Urothelium cell line (cell line): ENCODE measurements at places on chromosomes 4 and X.

- DNase-seq: no peak
Observed at GRCh38 chrX:68589372-68589753, 58.1 kb upstream of the STARD8 start.

DNA sequence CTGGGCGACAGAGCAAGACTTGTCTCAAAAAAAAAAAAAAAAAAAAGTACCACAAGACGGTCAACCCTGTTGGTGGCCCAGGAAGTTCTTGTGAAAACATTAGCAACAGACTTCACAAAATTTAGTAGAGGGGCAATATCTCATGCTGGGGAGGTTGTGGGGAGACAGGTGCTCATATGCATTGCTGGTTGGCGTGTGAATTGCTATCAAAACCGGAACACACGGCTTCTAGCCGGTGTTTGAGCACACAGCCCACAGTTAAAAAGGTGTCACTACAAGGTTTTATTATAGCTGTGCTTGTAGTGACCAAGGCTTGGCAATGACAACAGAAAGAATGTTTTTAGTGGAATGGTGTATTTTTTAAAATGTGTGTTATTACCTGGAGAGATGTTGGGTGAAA is 41.8 kb downstream of the SMS start:
- no peak for DNase-seq

GRCh38 chrX:144732588-144732987 is 514.7 kb upstream of the SPANXN1 start:
- DNase-seq: peak; percentile 8

GRCh38 chrX:96372313-96373046 is 312.2 kb upstream of the DIAPH2 start:
- DNase-seq: peak; percentile 43

DNA sequence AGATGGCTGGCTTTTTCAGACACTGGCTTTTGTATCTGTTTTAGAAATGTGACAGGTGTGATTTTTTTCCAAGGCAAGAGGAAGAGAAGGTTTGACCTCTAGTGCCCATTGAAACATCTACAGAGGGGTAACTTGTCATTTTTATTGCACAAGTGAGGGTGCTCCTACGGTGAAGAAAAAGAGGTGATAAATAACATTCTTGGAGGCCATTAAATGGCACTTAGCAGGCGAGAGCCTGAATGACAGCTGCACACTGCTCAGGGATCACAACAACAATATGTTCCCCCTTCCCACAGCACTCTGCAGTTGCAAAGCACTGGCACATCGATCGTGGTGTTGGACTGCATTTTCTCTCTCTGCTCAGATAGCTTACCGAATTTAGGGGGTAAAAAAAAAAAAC is 22.9 kb downstream of the FAM184B start:
- no peak for DNase-seq

DNA sequence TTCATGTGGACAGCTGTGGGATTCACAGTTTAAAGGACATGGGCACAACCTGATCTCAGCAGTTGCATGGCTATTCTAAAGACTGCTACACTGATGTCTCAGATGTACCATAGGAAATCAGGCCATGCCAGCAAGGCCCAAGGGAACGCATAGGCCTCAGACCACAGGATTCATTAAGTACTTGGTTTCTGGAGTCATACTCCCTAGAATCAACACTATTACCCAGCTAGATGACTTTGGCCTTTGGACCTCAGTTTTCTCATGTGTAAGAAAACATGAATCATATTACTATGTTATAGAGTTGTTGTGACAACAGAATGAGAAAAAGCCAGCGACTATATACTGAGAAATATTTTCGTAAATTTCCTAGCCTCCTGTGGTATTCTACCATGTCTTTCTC is 67.9 kb downstream of the NHS start:
- no peak for DNase-seq

- DNase-seq: peak; percentile 4
Observed at GRCh38 chr4:152385551-152385950, 150.3 kb downstream of the FBXW7 start.

DNA sequence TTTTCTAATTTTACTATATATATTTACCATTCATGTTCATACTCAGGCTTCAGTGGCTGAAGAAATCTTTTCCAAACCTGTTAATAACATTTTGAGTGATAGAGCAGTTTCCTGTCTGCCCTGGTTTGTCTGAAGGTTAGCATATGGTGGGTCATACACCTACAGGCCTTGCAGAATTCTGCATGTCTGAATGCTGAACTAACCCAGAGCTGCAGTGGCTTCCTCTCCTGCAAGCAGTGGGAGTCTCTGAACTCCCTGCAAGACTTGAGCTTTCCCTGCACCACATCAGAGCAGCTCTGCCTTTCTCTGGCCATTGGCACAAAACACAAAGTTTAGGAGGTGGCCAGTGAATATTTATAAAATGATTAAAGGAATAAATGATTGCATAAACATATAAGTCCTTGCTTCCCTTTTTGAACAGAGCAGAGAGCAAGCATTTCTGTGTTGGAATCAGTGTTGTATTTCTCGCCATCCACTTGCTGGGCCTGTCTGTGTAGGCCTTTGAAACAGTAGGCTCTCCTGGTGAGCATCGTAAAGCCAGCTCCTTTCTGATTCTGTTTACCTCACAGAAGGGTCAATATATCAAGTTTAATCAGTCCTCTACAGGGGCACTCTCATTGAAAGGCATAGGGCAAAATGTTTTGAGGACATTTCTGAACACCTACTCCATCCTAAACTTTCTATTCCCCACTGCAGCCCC is 15.0 kb upstream of the UNC5C start:
- no peak for DNase-seq

DNA sequence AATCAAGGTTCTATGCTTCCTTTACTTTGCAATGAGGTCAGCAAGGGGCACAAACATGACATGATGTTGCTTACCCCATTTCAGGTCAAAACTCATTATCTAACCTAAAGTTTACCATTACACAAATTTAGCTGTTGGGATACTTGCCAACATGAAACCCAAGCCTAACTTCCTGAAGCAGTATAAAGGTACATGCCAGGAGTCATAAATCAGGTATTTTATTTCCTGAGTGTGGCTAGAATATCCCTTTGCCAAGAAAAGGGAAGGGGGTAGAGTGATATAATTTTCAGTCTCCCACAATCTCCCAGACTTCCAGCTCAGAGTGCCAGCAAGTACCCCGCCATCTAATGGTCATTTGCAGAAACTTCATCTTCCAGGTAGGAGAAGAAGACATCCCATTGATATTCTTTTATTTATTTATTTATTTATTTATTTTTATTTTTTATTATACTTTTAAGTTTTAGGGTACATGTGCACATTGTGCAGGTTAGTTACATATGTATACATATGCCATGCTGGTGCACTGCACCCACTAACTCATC is 136.6 kb downstream of the NEXMIF start:
- peak; percentile 3 for DNase-seq

DNA sequence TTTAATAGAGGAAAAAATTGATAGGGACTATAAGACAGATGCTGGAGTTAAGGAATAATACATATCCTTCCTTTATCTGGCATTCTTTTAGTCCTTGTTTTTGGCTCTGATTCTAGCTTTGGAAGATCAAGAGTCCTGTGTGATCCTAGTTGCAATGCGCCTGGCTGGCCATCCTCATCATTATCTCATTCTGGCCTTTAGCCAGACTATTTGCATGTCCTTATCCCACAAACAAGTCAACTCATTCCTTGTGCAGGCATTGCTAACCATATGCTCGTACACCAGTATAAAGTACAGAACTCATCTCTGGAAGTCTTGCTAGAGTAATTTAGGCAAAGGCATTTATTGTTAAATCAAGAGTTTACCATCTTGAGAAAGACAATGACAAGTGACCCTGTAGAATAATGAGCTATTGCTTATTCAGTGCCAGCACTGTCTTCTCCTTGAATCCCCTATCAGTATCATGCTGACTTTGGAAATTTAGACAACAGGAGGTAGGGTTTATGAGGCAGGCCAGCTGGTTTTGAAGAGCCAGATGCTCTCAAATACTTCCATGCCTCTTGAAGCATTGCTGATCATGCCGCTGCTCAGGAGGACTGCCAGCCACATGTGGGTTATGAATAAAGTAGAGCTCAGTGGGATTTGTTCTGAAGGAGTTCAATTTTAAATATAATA is 1730.3 kb upstream of the TENM3 start:
- DNase-seq: no peak

- DNase-seq: peak; percentile 12
Observed at GRCh38 chrX:57528670-57529255, 63.0 kb upstream of the ZXDB start.

DNA sequence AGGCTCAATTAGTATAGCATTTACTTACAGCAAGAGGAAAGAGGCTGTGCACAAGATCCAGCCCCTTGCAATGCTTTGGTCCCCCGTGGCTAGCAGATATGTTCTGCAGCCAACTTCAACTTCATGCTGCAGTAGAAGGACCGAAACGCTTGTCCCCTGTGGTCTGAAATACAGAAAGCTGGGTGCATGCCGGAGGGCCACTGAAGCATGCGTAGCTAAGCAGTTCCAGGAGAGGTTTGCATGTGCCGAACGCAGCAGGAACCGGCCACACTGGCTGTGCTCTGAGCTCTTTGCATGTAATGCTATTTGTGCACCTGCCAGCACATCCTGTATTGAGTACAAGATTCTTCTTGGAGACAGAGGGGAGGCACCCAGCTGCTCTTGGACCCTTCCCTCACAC is 35.8 kb upstream of the SHISA3 start:
- no peak for DNase-seq

GRCh38 chr4:118193421-118193820 is 159.1 kb downstream of the NDST3 start:
- DNase-seq: no peak

DNA sequence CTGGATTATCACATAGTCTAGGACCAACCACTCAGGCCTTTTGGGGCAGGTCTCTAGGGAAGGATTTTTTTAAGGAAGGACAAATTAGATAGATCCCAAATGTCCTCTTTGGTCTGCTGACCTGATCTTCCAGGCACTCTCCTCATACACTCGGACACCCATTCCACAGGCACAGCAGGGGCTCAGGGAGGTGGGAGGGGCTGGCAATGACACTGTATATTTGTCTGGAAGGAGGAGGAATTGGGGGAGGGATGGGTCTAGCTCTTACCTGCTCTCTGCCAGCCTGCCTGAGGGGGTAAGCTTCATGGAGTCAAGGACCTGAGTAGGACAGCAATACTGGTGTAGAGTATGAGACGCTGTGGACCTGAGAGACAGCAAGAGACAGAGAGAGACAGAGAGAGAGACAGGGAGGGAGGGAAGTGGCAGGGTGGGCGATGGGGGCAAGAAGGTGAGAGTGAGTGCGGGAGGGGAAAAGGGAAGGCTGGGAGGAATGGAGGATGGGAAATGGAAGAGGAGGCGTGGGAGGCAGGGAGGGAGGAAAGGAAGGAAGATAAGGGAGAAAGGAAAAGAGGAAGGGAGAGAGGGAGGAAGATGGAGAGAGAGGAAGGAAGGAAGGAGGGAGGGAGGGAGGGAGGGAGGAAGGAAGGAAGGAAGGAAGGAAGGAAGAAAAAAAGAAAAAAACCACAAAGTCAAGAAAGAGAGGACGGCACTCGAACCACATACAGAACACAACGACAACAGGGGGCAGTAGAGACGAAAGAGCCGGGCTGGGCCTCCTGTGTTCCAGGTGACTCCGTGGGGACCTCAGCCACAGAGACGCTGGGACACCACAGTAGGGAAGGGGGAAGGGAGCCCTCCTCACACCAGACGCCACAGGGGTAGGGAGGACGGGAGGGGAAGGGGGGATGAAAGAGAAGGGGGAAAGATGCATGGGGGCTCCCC is 1.8 kb downstream of the IQSEC2 start:
- DNase-seq: no peak

DNA sequence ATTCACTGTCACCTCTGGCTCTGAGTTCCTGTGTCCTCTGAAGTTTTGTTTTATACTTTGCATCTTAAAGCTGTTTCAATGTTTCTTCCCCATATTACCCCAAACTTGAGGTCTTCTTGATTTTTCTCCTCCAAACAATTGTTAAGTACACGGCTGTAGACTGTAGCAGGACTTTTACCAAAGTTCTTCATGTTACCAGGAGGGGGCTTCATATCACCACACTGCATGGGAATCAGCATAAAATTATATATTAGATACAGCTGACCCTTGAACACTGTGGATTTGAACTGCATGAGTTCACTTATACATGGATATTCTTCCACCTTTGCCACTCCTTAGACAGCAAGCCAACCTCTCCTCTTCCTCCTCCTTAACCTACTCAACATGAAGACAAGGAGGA is 56.6 kb downstream of the SPATA18 start:
- DNase-seq: no peak

DNA sequence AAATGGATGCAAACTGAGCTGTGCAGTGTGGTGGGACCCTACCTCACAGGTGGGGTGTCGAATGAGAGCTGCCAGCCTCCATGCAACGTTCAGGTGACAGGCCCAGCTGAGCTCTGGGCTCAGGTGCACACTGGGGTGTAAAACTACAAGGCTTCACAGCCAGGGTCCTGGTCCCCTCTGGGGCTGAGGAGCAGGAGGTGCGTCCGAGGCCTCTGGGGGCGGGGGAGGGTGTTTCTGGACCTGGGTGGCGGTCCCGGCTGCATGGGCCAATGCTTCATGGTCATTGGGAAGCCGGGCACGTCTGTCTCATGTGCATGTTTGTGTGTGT is 26.5 kb upstream of the SORCS2 start:
- DNase-seq: no peak

DNA sequence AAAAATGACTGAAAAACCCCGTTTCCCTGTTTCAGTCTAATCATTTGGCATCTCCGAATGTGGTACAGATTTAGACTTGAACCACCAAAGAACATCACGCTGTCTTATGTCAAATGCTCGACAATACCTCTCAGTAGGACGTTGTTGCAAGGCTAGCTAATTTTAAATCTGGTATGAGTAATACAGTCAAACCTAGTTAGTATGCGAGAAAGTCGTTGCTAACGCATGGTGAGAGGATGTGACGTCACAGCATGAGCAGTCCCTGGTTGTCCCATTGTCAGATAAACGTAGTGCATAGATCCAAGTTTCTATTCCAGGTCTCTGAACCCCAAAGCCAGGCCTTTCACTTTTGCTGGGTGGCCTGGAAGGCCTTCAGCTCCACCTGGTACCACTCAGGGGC is 44.7 kb downstream of the SETD7 start:
- no peak for DNase-seq

- no peak for DNase-seq
Observed at GRCh38 chrX:17473021-17473420, 98.0 kb downstream of the NHS start.

- DNase-seq: peak; percentile 10
Observed at GRCh38 chr4:3639613-3640586, 107.7 kb upstream of the LRPAP1 start.

- no peak for DNase-seq
Observed at GRCh38 chrX:151776181-151776731, 41.7 kb downstream of the CNGA2 start.

- no peak for DNase-seq
Observed at GRCh38 chr4:141571793-141572192, 64.6 kb upstream of the IL15 start.

GRCh38 chrX:49139713-49140112 is 16.2 kb upstream of the GPKOW start:
- DNase-seq: no peak

DNA sequence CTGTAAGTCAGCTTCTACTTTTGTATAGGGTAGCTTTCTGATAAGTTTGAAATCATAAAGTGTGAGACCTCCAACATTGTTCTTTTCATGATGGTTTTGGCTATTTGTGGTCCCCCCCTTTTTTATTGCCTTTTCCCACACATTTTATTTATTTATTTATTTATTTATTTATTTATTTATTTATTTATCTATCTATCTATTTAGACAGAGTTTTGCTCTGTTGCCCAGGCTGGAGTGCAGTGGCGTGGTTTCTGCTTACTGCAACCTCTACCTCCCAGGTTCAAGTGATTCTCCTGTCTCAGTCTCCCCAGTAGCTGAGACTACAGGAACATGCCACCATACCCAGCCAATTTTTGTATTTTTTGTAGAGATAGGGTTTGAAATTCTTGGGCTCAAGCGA is 9.7 kb upstream of the MTHFD2L start:
- DNase-seq: no peak

- peak; percentile 9 for DNase-seq
Observed at GRCh38 chr4:149897783-149898182, 82.1 kb upstream of the IQCM start.
